NCI-H345 (cell line): ENCODE measurements at places on chromosomes 16 and 17.

- DNase-seq, result no peak
These were observed 2.7 kb downstream of the FHOD1 start for GRCh38 chr16:67244387-67245185.

GRCh38 chr16:85593494-85594221 lies 19.5 kb upstream of the GSE1 start:
- DNase-seq, result no peak

- no peak for DNase-seq
These were observed 26.2 kb downstream of the TEKT5 start for GRCh38 chr16:10668322-10669045.

GRCh38 chr17:75034236-75034908 lies 12.4 kb downstream of the ATP5PD start:
- peak; percentile 94 for DNase-seq

DNA sequence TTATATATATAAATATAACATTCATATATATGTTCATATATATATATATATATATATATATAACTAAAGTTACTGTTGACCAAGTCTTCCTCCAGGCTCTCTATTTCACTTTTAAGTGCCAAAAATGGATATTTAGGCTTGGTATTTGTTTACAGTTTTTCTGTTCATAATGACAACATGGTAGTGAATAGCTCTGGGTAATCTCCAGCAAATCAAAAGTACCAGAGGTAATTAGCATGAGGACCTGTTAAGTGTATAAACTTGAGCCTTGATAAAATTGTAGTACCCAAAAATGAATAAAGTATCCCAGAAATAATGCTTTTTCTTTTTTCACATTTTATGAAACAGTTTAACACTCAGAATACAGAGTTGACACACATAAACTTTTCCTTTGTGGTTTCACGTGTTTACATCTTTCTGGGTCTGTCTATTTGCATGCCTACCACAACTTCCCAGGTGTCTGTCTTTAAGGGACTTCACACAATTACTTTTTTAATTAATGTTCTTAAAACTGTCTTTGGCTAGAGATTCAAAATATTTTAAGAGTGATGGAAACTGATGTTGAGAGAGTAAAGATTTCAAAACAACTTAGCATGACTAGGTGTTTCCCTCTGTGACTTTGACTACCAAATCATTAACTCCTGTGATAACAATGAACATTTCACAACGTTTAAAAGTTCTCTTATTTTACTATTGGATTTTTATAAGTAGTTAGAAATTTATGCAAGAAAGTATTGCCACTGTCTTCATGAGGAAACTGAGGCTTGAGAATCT lies 47.9 kb downstream of the RABEP1 start:
- DNase-seq, result no peak

- peak; percentile 93 for DNase-seq
These were observed 30.7 kb downstream of the CDRT4 start for GRCh38 chr17:15436473-15437302.

- DNase-seq, result no peak
These were observed 15.4 kb downstream of the VASN start for GRCh38 chr16:4386951-4387565.

- DNase-seq, result no peak
These were observed 10.0 kb downstream of the CACNA1G start for GRCh38 chr17:50570528-50570927.

- no peak for DNase-seq
These were observed 127.0 kb upstream of the NLRP1 start for GRCh38 chr17:5711344-5711743.

DNA sequence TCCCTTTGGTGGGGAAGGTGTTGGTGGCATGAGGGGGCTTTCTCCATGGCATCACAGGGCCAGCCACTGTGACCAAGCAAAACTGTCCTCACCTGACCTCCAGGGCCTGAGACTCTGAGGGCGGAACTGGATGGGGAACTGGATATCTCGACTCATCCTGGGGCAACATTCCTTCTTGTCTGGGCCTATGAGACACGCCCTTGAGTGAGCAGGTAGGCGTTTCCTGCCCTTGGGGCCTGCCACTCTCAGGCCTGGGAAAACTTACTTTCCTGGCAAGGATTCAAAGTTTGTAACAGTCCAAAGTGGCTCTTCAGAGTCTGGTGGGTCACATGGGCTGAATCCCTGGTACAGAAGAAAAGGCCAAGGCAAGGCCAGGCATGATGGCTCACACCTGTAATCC lies 9.6 kb downstream of the MT1X start:
- DNase-seq, result peak; percentile 14

- no peak for DNase-seq
These were observed 133.5 kb downstream of the C16orf95 start for GRCh38 chr16:87183647-87184046.

DNA sequence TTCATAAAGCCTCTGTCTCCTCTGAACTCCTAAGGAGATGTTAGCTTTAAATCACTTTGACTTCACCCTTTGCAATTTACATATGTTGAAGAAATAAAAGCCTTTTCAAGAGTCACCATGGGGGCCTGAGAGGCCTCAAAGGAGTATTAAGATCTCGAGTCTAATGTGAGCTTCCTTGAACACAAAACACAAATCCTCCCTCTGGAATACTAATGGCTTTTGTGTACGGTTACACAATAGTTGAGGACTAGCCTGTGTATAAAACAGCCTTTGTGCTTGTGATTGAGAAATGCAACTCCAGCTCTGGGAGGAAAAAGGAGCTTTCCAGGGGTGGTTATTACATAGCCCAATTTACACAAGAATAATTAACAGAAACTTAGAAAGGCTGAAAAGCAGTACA lies 1140.2 kb downstream of the CDH11 start:
- DNase-seq, result no peak

GRCh38 chr17:57747221-57748017 lies 2.3 kb upstream of the CCDC182 start:
- peak; percentile 63 for DNase-seq

- no peak for DNase-seq
These were observed 23.6 kb downstream of the NTN1 start for GRCh38 chr17:9044772-9045463.

- no peak for DNase-seq
These were observed 98.5 kb downstream of the PGS1 start for GRCh38 chr17:78476973-78477372.

GRCh38 chr17:50186661-50187393 lies 14.6 kb downstream of the COL1A1 start:
- DNase-seq, result no peak

DNA sequence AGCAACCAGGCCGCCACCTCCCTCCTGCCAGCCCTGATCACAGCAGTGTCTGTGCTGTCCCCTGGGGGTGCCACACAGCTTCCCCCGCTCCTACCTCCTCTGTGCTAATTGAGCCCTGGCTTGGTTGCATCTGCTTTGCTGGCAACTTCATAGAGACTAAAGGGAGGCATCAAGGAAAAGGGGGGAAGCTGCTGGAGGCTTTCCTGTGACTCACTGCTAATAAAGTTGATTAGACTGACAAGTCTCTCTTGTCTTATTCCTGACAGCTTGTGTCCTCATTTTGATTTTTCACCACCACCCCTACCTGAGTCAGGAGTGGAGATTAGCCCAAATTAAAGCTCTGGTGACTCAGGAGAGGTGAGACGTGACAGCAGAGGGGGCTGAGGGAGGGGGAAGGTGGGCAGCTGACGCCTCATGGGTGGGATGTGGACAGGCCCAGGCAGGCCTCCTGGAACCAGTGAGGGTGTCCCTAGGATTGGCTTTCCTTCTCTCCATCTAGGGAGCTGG lies 310.0 kb downstream of the CBLN1 start:
- DNase-seq, result no peak

- DNase-seq, result no peak
These were observed 12.9 kb downstream of the PRSS22 start for GRCh38 chr16:2845116-2845515.

DNA sequence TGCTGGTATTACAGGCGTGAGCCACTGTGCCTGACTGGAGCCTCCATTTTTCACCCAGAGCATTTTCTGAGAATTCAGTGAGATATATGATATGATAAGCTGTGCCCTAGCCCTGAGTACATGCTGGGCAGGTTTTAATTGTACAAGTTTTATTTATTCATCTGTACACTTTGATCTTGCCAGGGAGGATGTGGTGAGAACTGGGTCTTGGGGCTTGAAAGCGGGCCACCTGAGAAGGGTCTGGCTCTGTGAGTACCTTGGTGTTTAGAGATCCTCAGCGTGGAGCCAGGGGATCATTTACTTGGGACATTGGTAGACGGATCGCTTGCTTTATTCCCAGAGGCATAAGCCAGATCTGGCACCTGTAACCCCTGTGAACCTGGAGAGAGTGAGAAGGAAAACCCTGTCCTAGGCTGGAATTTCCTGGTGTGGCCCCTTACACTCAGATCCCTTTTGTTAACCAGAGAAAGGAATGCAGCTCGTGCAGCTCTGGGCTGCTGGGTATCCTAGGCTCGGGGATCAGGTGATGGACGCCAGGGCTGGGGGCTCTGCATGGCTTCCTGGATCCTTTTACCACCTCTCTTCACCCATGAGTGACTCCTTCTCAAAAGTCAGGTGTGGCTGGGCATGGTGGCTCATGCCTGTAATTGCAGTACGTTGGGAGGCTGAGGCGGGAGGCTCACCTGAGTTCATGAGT lies 91.9 kb downstream of the ABCC1 start:
- DNase-seq, result no peak

- no peak for DNase-seq
These were observed 738 bp upstream of the XPO6 start for GRCh38 chr16:28212532-28212873.
